ENCODE measurements at places on chromosomes 2 and 18.
A peak's percentile ranks its signal among the peaks of the same experiment; 100 is the strongest.

DNA sequence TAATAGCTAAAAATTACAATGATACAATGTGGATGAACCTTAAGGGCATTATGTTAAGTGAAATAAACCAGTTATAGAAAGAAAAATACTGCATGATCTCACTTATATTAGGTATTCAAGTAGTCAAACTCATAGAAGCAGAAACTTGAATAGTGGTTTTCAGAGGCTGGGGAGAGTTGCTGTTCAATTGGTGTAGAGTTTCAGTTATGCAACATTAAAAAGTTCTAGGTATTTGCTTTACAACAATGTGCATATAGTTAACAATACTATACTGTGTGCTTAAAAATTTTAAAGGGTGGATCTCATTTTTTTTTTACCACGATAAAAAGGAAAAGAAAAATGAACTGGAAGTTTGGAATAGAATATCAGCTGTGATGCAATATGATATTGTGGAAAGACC, 479.1 kb downstream of the SPAG16 start:
- DNase-seq = no peak

DNA sequence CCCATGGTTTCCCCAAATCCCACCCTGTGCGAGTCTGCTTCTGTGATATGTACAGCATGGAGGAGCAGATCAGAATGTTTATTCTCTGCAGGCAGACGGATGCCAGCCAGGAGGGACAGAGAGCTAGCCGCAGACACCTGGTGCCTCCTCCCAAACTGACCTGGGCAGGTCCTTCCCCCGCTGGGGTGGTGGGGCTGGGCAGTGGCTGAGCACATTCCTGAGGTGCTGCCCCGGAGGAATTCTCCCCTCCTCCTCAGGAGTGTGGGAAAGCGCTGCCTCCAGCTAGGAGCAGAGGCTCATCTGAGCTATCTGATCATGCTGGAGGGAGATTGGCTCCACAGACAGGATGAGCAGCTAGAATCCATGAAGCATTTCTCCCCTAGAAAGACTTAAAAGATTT, 21.7 kb downstream of the C2orf92 start:
- DNase-seq = no peak

GRCh38 chr2:28463893-28464292, 32.0 kb upstream of the PLB1 start:
- DNase-seq = no peak

GRCh38 chr2:10575609-10576280, 114.0 kb downstream of the NOL10 start:
- no peak for DNase-seq

GRCh38 chr18:68840554-68841263, 42.8 kb downstream of the CCDC102B start:
- no peak for DNase-seq

- peak; percentile 27 for DNase-seq
Measured at GRCh38 chr2:64652231-64653108, 1.2 kb downstream of the SERTAD2 start.

All from NCI-H748 treated with DMSO at 0.1 percent for 48 hours (cell line).